ENCODE measurements at places on chromosomes 3 and 15.

DNA sequence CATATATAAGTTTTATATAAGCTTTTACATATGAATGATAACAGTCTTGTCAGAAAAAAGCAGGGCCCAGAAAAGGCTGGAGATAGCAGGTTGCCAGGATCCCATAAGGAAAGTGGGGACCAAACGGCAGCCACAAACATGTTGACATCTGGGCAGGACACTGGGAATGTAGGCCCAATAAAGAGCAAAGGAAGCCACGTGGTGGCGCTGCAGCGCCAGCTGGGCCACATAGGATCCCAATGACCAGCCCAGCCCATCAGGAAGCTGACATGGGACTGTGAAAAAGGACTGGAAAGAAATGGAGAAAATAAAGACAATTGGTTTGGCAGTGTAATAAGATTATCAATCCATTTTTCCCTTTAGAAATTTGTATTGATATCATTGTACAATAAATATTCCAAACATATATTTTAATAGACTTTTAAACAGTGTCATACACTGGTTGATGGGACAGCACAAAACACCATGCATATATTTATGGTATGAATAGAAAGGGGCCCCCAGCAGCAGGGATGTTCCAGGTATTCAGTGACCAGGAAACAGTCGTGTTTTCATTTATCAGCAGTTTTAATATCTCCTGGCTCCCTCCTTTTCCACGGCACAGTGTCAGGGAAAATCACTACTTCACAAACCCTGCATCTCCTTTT is 89.0 kb upstream of the STRIT1 start:
- peak; percentile 41 for DNase-seq

- no peak for DNase-seq
Observed at GRCh38 chr3:21216598-21216997, 534.4 kb downstream of the ZNF385D start.

DNA sequence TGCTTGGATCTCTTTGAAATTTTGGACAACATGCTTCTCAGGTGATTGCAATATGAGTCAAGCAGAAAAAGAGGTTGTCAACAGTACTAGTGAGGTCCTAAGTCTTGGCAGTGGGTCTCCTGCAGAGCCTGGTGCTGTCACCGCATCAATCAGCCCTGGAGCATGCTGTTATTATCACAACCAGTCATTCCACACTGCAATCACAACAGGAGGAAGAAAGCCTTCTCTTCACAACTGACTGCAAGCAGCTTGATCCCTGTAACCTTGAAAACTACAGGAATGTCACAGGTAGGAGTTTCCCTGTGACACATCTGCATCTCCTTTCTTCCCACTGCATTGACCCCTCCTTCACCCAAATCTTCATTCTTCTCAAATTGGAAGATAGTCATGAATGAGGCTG is 451.1 kb upstream of the ATP11B start:
- DNase-seq, result no peak

GRCh38 chr3:77562089-77562488 is 522.2 kb downstream of the ROBO2 start:
- no peak for DNase-seq

DNA sequence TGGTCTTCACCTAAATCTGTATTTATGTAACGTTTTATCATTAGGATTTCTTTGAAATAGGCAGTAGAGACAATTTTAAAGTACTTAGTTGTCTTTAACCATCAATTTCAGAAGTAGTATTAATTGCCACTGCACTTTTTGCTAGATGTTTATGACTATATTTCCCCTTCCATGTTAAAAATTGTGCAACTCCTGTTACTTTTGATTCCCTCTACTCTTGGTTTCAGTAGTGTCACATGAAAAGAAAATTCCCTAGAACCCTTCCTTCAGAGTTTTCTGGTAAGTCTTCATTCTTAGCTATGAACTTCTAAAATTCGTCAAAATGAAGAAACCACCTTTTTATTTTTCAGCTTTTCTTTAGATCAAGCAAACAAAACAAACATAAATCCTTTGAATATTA is 7.1 kb downstream of the PIAS1 start:
- no peak for DNase-seq

DNA sequence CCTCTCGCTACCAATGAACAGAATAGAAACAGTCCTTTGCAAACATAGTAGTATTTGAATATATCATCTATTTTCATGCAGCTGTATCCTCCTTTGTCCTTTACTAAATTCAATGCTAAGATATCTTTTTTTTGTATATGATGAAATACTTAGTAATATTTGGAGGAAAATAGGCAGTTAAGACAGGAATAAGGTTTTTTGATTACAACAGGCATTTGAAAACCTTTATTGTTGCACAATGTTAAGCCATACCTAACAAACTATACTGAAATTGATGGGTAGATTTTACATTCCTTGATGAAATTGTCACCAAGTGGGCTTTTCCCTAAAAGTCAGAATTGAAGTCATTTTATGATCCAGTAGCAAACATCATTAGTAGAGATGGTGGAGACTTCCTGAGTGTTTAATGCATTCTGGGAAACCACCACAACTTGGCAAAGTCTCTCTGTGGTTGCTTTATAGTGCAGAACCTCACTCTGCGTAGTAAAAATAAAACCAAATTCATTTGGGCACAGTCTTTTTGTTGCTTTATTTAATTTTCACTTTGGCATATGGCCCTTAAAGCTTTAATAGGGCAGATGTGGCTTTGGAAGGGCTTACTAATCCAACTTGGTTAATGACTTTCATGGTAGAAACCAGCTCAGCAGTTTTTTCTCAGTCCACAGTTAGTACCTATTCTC is 216.0 kb downstream of the DIPK2A start:
- no peak for DNase-seq

- DNase-seq, result no peak
Observed at GRCh38 chr3:11564577-11565001, 79.1 kb downstream of the VGLL4 start.

All from foreskin keratinocyte (primary cell).